Occipital lobe (tissue), 3 donors: ENCODE measurements at places on chromosomes 12 and 14.

GRCh38 chr14:42676636-42677035, 1070.0 kb downstream of the LRFN5 start:
- no peak for DNase-seq

DNA sequence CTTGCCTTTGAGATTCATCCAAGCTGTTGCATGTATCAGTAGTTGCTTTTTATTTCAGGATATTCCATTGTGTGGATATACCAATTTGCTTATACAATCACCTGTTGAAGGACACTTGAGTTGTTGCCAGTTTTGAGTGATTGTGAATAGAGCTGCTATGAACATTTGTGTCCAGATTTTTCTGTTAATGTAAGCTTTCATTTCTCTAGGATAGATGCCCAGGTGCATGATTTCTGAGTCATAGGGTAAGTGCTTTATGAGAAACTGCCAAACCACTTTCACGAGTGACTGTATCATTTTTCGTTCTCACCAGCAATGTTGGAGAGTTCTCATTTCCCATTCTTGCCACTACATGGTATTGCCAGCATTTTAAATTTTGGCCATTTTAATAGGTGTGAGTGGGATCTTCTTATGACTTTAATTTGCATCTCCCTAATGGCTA, 434.6 kb upstream of the RGS6 start:
- DNase-seq: no peak

DNA sequence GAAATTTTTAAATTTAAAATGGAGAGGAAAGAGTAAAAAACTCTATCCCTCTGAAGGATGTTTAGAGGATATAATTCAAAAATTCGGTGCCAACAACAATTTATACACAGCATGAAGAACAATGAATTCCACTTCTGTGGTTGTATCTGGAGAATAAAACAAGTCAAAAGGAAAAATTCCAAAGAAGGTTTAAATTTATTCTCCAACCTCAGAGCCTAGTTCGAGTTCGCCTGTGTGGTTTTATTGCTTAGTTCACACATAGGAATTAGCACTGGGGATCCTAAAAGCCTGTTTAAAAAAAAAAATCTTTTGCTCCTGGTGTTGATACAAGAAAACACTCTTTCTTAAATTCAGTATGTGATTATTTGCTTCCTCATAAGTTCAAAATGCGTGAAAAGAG, 79.2 kb downstream of the LLPH start:
- no peak for DNase-seq

DNA sequence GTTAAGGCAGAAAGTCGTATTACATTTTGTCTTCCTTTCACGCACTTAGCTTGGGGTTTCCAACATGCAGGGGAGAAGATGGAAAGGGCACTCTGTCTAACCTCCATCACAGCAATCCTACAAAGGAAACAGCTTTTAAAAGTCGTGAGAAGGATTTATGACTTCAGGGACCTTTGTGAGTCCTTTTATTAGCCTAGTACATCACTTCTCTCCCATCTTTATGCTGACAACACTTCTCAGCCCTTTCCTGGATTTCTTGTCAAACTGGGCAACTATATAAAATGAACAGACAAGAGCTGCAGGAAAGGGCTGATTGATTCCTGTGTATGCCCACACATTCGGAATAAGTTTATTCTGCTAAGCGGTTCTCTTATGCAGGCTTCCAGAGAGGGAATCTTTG, 159.0 kb downstream of the DERA start:
- no peak for DNase-seq
